ENCODE measurements at places on chromosomes 5 and 9.

DNA sequence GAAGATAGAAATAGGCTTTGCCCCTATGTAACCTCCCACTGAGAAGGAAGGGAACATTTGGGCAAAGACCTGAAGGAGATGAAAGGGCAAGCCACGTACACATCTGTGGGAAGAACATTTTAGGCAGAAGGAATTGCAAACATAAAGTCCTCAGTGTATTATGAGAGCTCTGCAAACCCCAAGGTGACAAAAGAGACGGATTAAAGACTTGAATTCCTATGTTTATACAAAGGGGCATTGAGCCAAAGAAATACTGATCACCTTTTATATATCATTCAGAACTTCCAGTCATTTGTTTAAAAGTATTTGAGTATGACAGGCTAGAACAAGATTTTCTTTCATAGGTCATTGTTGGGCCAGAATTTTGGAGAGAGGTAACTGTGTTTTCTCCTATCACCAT is 90.2 kb upstream of the ATG10 start:
- no peak for DNase-seq

- DNase-seq = no peak
Measured at GRCh38 chr5:54021431-54022164, 288.8 kb downstream of the ARL15 start.

DNA sequence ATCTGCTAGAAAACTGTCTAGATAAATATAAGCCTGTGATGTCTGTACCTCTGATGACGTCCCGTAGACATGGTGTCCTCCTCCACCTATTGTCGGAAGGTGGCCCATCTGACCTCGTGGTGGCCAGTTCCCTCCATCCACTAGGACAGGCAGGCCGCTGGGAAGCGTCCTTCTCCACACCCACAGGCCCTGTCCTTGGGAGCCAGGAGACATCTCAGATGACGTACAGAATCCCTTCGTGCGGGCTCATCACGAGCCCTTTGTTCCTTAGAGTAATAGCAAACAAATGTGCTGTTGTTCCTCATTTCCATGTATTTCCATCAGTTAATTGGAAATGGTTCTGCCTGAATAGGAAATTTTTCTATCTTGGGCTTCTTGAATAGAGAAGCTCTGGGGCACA is 38.3 kb upstream of the TENT4A start:
- DNase-seq = no peak

- DNase-seq = no peak
Measured at GRCh38 chr5:135140446-135141204, 106.6 kb upstream of the PITX1 start.
